Activated CD4-positive, alpha-beta T cell treated with anti-CD3 and anti-CD28 coated beads, Interleukin-2, amount 50 U/mL, for 24 hours (primary cell): ENCODE measurements at places on chromosomes 3 and 15.

DNA sequence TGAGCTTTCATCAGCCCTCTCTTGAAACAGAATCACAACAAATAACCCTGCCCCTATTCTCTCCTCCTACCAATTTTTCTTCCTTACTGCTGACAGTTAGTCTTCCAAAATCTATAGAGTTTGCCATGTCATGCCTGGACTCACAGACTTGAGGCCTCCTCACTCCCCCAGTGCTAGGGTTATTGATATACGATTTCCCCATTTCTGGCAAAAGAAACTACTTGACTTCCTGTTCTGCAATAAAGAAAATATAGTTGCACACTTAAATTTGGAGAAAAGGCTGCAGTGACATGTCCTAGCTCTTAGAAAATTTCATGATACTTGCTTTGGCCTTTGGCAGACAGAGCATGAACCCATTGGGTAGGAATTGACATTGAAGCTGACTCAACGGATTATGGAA, 75.9 kb downstream of the CYP19A1 start:
- DNase-seq: no peak

DNA sequence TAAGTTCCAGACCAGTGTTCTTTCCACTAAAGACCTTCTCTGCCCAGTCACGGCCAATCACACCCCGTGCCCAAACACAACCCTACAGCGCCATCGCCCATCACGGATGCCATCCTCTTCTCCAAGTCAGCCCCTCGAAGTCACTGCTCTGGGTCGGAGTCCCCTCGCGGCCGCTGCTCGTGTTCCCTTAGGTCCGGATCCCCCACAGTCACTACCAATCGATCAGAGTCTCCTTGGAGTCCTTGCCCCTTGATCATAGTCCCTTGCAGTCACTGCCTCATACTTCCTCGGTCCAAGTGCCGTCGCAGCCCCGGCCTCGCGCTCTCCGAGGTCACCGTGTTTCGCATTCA, 461 bp downstream of the PCYT1A start:
- no peak for DNase-seq

DNA sequence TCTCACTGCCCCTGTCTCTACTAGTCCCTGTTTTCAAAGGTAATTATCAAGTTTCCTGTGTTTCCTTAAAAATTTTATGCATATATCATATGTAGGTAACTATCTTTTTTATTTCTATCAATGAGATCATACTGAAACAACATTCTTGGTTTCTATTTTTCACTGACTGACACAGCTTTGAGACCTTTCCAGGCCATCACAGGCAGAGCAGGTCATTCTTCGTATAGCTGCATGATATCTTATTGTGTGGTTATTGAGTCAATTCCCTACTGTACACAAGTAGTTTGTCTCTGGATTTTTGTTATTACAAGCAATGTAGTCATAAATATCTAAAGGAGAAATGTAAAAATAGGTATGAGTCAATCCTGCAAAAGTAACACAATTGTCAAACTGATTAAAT, 169.6 kb downstream of the CFAP20DC start:
- DNase-seq: no peak

DNA sequence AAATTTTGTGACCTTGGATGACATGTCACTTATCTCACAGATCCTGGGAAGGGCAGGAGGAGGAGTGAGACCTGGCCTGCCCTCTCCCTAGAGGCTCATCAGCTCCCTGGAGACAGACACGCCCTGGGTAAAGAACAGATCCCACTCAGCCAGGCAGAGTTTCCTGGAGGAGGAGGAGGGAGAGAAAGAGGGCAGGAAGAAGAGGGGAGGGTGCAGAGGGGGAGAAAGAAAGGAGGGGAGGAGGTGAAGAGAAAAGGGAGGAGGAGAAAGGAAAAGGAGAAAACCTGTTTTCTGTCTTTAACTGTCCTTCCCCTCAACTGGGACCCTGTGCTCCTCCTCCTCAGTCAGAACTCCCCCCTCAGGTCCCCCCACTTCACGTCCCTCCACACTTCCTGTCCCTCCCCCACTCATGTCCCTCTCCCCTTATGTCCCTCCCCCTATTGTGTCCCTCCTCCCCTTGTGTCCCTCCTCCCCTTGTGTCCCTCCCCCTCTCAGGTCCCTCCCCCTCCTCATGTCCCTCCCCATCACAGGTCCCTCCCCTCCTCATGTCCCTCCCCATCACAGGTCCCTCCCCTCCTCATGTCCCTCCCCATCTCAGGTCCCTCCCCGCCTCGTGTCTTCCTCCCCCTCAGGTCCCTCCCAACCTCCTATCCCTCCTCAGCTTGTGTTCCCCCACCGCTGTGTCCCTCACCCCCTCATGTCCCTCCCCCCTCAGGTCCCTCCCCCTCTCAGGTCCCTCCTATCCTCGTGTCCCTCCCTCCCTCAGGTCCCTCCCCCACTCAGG, 52.3 kb upstream of the CGNL1 start:
- no peak for DNase-seq

DNA sequence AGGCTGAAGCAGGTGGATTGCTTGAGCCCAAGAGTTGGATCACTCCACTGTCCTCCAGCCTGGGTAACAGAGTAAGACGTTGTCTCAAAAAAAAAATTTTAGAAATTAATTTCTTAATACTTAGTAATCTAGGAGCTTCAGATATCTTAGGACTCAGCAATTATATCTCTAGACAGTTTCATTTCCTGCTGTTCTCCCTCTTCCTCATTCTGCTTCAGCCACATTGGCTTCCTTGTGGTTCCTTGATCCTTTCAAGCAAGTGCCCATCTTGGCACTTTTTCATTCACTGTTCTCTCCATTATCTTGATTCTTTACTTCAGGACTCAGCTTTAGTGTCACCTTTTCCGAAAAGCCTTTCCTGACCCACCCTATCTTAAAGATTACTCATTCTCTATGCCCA, 22.5 kb downstream of the TMEM202 start:
- no peak for DNase-seq

DNA sequence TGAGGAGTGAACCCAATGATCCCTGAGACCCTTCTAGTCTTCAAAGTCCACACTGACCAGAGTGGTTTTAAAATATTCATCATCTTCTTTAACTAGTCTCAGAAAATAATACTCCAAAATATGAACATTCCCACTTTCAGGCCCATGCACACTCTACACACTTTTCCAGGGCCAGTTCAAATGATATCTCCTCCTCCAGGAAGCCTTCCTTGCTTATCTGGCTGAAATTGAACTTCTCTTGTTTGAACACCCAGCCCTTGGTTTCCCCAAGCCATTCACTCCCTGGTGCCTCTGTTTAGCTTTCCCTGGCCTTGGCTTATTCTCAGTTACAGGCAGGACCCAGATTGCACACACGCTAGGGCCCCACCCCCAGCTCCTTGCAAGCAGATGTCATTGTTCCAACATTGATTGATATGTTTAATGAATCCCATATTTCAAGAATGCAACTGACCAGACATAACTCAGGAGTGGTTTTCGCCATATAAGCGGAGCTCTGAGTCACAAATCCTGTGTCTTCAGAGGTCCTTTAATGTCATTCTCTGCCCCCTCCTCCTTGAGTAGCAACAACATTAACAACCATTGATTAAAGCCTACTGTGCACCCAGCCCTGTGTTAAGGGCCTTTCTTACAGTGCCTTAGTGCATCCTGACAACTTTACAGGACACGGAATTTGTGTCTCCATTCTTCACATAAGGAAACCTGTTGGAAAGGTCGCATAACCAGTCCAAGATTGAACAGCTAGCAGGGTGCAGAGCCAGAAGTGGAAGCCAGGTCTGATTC, 2.1 kb downstream of the ITGA11 start:
- no peak for DNase-seq

DNA sequence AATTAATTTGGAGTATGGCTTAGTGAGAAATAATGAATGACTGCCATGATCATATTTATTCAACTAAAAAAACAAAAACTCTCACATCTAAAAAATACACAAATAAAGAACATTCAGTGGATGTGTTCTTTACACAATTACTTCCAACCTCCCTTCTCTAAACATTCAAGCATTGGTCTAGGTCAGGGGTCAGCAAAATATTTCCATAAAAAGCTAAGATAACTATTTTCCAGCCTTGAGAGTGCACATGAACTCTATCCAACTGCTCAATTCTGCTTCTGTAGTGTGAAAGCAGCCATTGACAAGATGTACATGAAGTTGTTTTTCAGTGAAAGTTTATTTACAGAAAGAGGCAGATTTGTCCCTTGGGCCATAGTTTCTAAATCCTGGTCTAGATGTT, 406.3 kb downstream of the MAGI1 start:
- no peak for DNase-seq

GRCh38 chr3:89227634-89228033, 120.2 kb downstream of the EPHA3 start:
- no peak for DNase-seq

DNA sequence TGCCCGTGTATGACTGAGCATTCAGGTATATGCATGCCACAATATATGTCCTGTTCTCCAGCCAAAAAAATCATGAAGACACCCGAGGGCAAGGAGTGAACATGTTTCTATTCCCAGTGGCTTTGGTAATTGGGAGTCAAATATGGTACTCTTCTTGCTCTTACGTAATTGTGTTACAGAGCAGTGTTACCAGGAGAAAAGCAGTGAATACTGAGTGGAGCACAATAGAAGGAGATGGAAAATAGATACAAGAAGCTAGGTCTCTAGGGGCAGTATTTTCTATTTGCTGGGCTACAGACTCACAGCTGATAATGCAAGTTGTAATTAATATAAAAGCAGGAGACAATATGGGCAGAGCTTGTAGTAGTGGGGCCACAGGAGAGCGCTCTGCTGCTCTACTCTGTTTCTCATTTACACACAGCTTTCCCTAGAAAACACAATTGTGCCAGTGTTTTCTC, 13.2 kb downstream of the MEIS2 start:
- DNase-seq: no peak

GRCh38 chr3:150220799-150221198, 187.3 kb upstream of the TSC22D2 start:
- no peak for DNase-seq

- DNase-seq: no peak
These were observed 2.5 kb upstream of the GPR176 start for GRCh38 chr15:39922462-39923092.

DNA sequence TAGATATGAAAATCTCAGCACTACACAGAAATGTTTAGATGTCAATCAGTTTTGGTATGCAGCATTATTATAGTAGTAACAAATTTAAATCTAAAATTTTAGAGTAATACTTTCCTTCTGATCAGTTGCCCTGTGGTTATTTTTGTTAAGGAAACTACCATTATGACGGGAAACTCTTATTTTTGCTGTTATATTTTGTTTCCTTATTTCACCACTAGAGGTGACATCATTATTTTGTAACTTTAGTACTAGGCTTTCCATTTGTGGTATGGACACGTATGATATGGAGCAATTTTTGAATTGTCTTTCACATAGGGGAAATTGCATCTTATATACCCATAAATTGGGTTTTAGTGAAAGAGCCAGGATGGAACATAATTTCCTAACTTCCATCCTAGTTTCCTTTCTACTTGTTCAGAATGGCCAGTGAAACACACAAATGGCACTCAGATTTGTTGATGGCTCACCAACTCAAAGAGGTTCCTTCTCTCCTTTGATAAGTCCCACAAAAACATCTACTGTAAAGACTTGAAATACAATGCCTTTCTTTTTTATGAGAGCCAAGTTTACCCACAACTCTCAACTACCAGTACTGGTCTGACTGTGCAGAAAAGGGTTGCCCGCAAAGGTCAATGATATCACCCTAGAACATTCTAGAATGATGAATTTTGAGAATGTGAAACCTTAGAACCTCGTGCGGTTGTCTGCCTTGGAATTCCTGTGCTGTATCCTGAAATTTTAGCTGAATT, 19.4 kb upstream of the PPP4R2 start:
- no peak for DNase-seq

DNA sequence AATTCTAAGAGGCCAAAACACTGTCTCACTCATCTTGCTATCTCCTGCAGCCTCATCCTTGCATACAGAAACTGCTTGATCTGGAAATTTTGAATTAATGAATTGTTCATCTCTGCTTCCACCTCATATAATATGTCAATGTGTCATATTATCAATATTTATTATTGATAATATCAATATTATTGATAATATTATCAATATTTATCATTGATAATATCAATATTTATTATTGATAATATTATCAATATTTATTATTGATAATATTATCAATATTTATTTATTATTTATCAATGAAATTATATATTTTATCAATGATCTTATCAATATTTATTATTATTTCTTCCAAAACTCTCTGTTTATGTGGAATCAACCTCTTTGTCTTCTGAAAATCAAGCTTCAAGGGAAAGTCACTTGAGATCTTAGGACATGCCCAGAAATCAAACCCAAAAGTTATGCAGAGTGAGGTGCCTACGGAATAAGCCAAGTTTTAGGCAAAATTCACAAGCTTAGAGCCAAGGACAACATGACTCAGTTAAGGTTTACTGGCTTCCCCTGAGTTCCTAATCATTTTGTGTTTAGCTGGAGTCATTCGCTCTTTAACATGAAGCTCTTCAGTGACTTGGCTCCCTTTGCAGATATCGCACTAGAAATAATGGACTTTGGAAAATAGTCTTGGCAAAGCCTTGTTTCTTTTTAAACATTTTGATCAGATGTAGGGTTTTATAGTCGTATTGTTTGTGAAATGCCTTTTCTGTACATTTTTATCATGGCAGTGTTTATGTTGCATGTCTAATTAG, 297.1 kb upstream of the RARB start:
- no peak for DNase-seq

- DNase-seq: no peak
These were observed 12.9 kb downstream of the DZIP3 start for GRCh38 chr3:108602249-108602934.

- no peak for DNase-seq
These were observed 24.6 kb downstream of the TRA2B start for GRCh38 chr3:185912929-185913901.

DNA sequence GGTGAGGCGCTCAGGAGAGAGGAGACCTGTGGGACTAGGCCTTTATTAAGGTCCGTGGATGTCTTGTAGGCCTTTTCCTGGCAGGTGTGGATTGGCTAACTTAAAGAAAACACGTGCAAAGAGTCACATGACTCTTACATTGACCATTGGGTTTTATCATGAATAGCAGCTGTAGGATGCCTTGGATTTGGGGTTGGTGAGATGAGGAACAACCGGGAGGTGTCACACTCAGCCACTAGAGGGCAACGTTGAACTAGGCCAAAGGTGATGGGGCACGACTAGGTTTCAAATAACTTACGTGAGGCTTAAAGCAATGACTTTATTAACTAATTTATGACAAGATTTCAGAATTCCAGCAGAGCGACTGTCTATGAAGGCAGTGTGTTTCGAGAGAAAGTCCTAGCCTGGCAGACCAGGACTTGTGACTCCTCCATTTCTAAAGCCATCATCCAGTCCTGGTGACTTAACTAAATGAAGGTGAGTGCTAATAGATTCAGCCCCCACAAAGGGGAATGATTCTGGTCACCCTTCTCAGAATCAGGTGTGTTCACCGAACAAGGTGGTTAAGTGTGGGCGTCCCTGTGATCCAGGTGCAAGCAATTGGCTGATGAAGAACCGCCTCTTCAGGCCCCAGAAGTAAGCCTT, 345.6 kb downstream of the MCTP2 start:
- DNase-seq: no peak

DNA sequence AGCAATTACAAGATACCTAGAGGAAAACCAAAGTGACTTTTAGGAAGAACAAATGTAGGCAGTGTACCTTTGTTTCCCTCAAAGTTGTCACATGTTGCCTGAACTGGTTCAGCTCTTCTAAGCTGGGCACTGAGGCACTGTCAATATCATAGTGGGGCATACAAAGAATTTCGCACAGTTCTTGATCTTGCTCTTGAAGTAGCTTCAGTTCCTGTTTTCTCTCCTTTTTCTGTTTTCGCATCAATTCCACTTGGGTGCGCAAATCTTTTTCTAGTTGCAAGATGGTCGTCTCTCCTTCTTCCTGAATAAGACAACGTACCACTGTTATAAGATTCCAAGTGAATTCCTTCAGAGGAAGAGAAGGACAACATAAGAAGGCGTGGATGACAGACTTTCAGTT, 12.7 kb downstream of the PRC1 start:
- no peak for DNase-seq
